SJCRH30 (cell line): ENCODE measurements at places on chromosomes 2 and 18.

GRCh38 chr18:38933910-38934510 lies 1368.4 kb upstream of the CELF4 start:
- H3K4me1 ChIP-seq: no peaks in the 10 kb centered on the region
- no peak for DNase-seq
- no peaks in the 10 kb centered on the region for H3K27me3 ChIP-seq
- H3K36me3 ChIP-seq: no peaks in the 10 kb centered on the region

DNA sequence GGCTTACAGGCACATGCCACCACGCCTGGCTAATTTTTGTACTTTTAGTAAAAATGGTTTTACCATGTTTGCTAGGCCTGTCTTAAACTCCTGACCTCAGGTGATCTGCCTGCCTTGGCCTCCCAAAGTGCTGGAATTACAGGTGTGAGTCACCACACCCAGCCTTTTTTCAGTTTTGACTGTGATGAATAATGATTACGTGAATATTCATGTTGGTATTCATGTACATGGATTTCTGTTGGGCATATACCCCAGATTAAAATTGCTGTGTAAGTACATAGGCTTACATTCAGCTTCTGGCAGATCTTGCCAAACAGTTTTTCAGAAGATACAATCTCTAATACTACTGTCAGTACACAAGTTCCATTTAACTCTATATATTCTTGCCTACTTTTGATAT lies 20.9 kb downstream of the SLC39A10 start:
- no peaks in the 10 kb centered on the region for H3K27me3 ChIP-seq
- H3K4me1 ChIP-seq: no peaks in the 10 kb centered on the region; the same call in 1 of the 2 replicates
- no peak overlapping the region for H3K4me3 ChIP-seq
- no peak overlapping the region for H3K27ac ChIP-seq

GRCh38 chr2:6982449-6982848 lies 65.2 kb downstream of the RNF144A start:
- no peaks in the 10 kb centered on the region for H3K27me3 ChIP-seq
- no peaks in the 10 kb centered on the region for H3K36me3 ChIP-seq
- no peak for DNase-seq
- peaks cover 4% of the 10 kb centered on the region; the same call in 1 of the 2 replicates for H3K4me1 ChIP-seq
- H3K4me3 ChIP-seq: no peak overlapping the region
- H3K27ac ChIP-seq: no peak overlapping the region

- H3K4me3 ChIP-seq: no peak overlapping the region
- peaks cover 18% of the 10 kb centered on the region for H3K4me1 ChIP-seq
- no peak overlapping the region for H3K27ac ChIP-seq
- H3K36me3 ChIP-seq: no peaks in the 10 kb centered on the region
Observed at GRCh38 chr2:172865422-172865821, 129.8 kb downstream of the RAPGEF4 start.

GRCh38 chr2:37468170-37468569 lies 123.7 kb downstream of the QPCT start:
- H3K36me3 ChIP-seq: no peaks in the 10 kb centered on the region
- H3K27ac ChIP-seq: no peak overlapping the region
- H3K27me3 ChIP-seq: peaks cover 23% of the 10 kb centered on the region

DNA sequence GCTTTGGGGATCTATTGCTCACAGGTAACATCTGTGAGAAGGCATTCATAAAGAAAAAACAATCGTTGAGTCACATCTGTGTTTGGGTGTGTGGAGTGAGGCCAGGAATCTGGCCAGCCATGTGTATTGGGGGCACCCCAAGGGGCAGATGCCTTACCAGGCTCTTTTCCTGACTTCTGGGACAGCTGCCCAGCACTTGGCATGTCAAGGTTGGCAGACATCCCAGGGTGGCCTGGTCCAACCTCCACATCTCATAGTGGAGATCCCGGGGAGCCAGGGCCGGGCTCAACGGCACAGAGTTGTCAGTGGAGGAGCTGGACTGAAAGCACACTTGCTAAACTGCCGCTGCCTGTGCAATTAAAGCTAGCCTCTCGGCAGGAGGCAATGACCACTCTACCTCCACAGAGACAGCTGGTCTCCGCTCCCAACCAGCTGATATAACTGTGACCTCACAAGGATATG lies 75.3 kb upstream of the MGAT4A start:
- no peak overlapping the region for H3K4me3 ChIP-seq
- no peaks in the 10 kb centered on the region for H3K36me3 ChIP-seq
- H3K27me3 ChIP-seq: no peaks in the 10 kb centered on the region
- no peak overlapping the region for H3K27ac ChIP-seq

- no peak for DNase-seq
- H3K27me3 ChIP-seq: no peaks in the 10 kb centered on the region
- no peak overlapping the region for H3K4me3 ChIP-seq
- H3K27ac ChIP-seq: no peak overlapping the region
- H3K36me3 ChIP-seq: no peaks in the 10 kb centered on the region; the same call in 1 of the 2 replicates
Observed at GRCh38 chr2:241071677-241072111, 30.4 kb downstream of the MTERF4 start.

DNA sequence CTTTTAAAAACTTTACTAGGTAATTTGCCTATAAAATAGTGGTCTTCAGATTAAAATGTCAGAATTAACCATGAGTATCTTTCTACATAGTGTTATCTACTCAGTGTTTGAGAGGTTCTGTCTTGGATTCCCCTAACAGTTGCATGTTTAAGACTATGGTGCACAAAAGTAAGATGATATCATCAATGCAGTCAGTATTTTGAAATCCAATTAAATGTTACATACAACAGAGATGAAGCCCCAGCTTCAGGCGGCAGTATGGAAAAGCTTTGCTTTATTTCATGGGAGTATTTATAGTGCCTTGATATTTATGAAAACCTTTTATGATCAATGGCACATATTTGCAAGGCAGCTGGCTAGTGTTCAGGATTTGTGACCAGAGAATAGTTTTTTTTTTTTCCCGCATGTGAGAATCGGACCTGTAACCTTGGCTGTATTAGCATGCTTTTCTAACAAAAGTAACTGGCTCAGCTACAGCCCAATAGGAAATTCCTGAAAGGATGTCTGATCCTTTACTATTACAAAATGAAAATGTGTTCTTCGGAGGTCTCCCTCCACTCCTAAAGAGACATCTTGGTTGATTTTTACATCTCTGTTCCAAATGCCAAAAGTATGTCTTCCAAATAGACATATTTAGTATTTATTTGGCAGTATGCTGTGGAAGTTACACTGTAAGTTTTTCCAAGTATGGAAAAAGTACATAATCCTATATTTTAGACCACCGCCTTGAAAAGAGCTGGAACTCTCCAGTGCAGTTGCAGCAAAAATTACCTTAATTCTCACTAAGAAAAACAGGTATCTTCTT lies 319.3 kb upstream of the UBE2E3 start:
- no peak overlapping the region for H3K27ac ChIP-seq
- DNase-seq: no peak
- H3K4me3 ChIP-seq: no peak overlapping the region
- H3K4me1 ChIP-seq: peaks cover 3% of the 10 kb centered on the region; the same call in 1 of the 2 replicates
- H3K27me3 ChIP-seq: no peaks in the 10 kb centered on the region

- peaks cover 4% of the 10 kb centered on the region for H3K4me1 ChIP-seq
- DNase-seq: peak; percentile 47
- H3K27ac ChIP-seq: no peak overlapping the region
- H3K4me3 ChIP-seq: no peak overlapping the region
- no peaks in the 10 kb centered on the region for H3K36me3 ChIP-seq
Observed at GRCh38 chr2:195009202-195009601, 647.8 kb upstream of the SLC39A10 start.

GRCh38 chr2:37742286-37742685 lies 70.8 kb upstream of the CDC42EP3 start:
- no peaks in the 10 kb centered on the region for H3K36me3 ChIP-seq
- no peak for DNase-seq
- H3K4me1 ChIP-seq: no peaks in the 10 kb centered on the region
- H3K27ac ChIP-seq: no peak overlapping the region
- H3K4me3 ChIP-seq: no peak overlapping the region

GRCh38 chr2:14322306-14322705 lies 310.2 kb upstream of the LRATD1 start:
- no peak for DNase-seq
- no peak overlapping the region for H3K4me3 ChIP-seq
- H3K27me3 ChIP-seq: no peaks in the 10 kb centered on the region

- no peak for DNase-seq
- H3K4me3 ChIP-seq: no peak overlapping the region
- H3K36me3 ChIP-seq: peaks cover 23% of the 10 kb centered on the region
- no peaks in the 10 kb centered on the region for H3K4me1 ChIP-seq
- no peaks in the 10 kb centered on the region for H3K27me3 ChIP-seq
Observed at GRCh38 chr2:71516253-71516888, 63.0 kb downstream of the DYSF start.

- H3K4me1 ChIP-seq: no peaks in the 10 kb centered on the region
- H3K36me3 ChIP-seq: no peaks in the 10 kb centered on the region
- DNase-seq: no peak
- H3K4me3 ChIP-seq: no peak overlapping the region
- H3K27me3 ChIP-seq: no peaks in the 10 kb centered on the region
Observed at GRCh38 chr18:10131460-10132395, 217.9 kb downstream of the VAPA start.

GRCh38 chr2:166805753-166806152 lies 82.5 kb upstream of the XIRP2 start:
- H3K4me3 ChIP-seq: no peak overlapping the region
- H3K36me3 ChIP-seq: no peaks in the 10 kb centered on the region
- H3K27me3 ChIP-seq: no peaks in the 10 kb centered on the region
- H3K27ac ChIP-seq: no peak overlapping the region

- no peaks in the 10 kb centered on the region for H3K4me1 ChIP-seq
- no peak for DNase-seq
- no peaks in the 10 kb centered on the region for H3K27me3 ChIP-seq
- H3K27ac ChIP-seq: no peak overlapping the region
Observed at GRCh38 chr18:58148954-58149471, 105.0 kb downstream of the NEDD4L start.

DNA sequence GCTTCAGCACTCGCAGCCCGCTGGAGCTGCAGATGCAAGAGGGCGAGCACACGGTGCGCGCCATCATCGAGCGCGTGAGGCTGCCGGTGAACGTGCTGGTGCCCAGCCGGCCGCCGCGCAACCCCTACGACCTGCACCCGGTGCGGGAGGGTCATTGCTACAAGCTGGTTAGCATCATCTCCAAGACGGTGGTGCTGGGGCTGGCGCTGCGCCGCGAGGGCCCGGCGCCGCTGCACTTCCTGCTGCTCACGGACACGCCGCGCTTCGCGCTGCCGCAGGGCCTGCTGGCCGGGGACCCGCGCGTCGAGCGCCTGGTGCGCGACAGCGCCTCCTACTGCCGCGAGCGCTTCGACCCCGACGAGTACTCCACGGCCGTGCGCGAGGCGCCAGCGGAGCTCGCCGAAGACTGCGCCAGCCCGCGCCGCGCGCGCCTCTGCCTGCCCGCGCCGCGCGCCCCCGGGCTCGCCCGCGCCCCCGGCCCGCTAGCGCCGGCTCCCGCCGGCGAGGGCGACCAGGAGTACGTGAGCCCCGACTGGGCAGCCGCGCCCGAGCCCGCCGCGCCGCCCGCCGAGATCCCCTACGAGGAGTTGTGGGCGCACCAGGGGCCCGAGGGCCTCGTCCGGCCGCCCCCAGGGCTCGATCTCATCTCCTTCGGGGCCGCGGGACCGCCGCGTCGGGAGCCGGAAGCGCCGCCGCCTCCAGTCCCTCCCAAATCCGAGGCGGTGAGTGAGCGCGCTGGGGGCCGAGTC lies 11.8 kb downstream of the GAREM2 start:
- no peak overlapping the region for H3K27ac ChIP-seq
- H3K27me3 ChIP-seq: no peaks in the 10 kb centered on the region
- H3K4me1 ChIP-seq: no peaks in the 10 kb centered on the region
- DNase-seq: no peak

GRCh38 chr18:35377875-35378573 lies 887 bp upstream of the ZNF396 start:
- H3K27ac ChIP-seq: no peak overlapping the region
- no peak overlapping the region for H3K4me3 ChIP-seq
- no peaks in the 10 kb centered on the region for H3K4me1 ChIP-seq
- no peaks in the 10 kb centered on the region for H3K27me3 ChIP-seq
- DNase-seq: no peak
- H3K36me3 ChIP-seq: no peaks in the 10 kb centered on the region

GRCh38 chr2:218002845-218003180 lies at the start of gene TNS1:
TSS of gene TNS1 (minus strand) at chr2:218002995. CDS start at chr2:218002872, 123 bp downstream.
- no peak within 1 kb of the TSS for H3K27ac ChIP-seq
- no peaks in the 10 kb centered on the region for H3K27me3 ChIP-seq
- no peaks in the 10 kb centered on the region for H3K4me1 ChIP-seq
- H3K36me3 ChIP-seq: no peaks in the 10 kb centered on the region

- no peak overlapping the region for H3K4me3 ChIP-seq
- no peaks in the 10 kb centered on the region for H3K4me1 ChIP-seq
- no peaks in the 10 kb centered on the region for H3K27me3 ChIP-seq
- DNase-seq: no peak
- H3K27ac ChIP-seq: no peak overlapping the region
Observed at GRCh38 chr2:132923787-132924186, 253.8 kb upstream of the LYPD1 start.

GRCh38 chr2:119227346-119227745 lies 3.7 kb downstream of the STEAP3 start:
- H3K36me3 ChIP-seq: no peaks in the 10 kb centered on the region
- H3K4me1 ChIP-seq: peaks cover 3% of the 10 kb centered on the region; the same call in 1 of the 2 replicates
- no peak overlapping the region for H3K27ac ChIP-seq
- H3K4me3 ChIP-seq: no peak overlapping the region
- H3K27me3 ChIP-seq: no peaks in the 10 kb centered on the region

DNA sequence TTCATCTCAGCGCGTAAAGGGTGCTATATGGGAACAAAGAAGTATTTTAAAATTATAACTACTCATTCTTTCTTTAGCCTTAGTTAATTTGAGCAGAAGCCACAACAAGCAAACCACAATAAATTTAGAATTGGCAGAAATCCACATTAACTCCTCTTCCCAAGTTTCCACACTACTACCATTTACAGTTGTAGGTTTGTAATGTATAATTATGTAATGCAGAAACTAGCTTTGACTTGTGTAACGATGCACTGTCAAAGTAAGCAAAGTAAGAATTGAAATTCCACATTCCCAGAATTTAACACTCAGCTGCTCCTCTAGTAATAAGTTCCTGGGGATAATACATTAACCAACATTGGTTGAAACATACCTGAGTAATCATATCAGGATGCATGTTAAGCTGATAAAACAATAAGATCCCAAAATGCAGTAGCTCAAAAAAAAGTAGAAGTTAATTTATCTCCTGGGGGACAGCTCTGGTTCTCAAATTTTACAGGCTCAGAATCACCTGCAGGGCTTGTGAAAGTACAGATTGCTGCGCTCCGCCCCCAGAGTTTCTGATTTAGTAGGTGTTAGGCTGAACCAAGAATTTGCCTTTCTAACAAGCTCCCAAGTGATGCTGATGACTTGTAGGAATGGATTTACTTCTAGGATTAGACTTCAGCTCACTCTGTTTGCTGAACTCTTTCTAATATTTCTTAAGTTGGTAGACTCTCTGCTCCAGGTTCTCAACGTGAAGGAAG lies 9.9 kb downstream of the GRP start:
- H3K27ac ChIP-seq: no peak overlapping the region
- H3K4me1 ChIP-seq: no peaks in the 10 kb centered on the region
- H3K36me3 ChIP-seq: no peaks in the 10 kb centered on the region
- no peak for DNase-seq
- no peak overlapping the region for H3K4me3 ChIP-seq
- no peaks in the 10 kb centered on the region for H3K27me3 ChIP-seq
